ENCODE measurements at places on chromosomes 3 and 15. TPM values are rescaled to one million over a fixed set of nuclear protein-coding genes. Genes with fewer than 3 reads are reported as not detected.

GRCh38 chr3:5657106-5657505 is 469.6 kb downstream of the EDEM1 start:
- no peak overlapping the region for H3K4me3 ChIP-seq
- H3K4me1 ChIP-seq = no peaks in the 10 kb centered on the region
- H3K36me3 ChIP-seq = no peaks in the 10 kb centered on the region
- no peak overlapping the region for H3K27ac ChIP-seq

DNA sequence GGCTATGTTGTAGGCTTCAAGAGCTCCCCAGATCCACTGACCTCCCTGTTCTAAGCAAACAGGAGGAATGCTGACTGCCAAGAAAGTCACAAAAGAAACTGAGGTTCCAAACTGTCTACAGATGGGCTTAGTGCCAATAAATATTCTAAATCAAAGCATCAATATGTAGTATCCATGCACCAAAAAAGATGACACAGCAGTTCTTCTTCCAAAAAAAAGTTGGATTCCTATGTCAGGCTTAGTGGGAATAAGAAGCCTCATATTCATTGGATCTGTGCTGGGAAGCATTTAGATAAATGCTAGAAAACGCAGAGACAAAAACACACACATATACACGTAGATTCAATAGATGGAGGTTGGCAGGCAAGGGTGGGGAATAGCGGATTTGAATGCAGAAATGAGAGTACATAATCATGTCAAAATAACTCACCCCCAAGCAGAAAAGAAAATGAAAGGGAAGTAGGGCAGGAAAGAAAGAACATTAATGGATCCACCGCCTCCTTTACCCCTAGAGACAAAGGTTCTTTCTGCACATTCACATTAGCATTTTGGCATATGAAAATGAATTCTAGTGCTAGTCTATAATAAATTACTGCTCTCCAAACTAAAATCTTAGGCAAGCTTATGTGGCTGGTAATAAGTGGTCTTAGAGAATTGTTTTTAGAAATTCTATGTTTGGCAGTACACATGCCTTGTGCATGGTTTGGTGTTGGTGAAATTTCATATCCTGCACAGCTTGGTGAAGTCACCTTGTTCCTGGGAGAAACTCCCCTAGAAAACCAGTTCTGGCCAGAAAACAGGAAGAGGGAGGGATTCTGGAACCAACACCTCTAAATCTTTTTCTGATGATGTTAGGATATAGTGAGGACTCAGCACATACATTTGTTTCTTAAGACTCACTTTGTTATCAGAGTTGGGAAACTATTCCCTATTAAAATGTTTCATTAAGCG is 283.4 kb downstream of the LSAMP start:
- DNase-seq = no peak
- no peak overlapping the region for H3K4me3 ChIP-seq
- no peak overlapping the region for H3K27ac ChIP-seq
- no peaks in the 10 kb centered on the region for H3K4me1 ChIP-seq
- H3K36me3 ChIP-seq = no peaks in the 10 kb centered on the region
- no peaks in the 10 kb centered on the region for H3K27me3 ChIP-seq

GRCh38 chr3:159947220-159947619 is 41.4 kb upstream of the IL12A start:
- H3K27ac ChIP-seq = no peak overlapping the region
- no peaks in the 10 kb centered on the region for H3K27me3 ChIP-seq
- no peak overlapping the region for H3K4me3 ChIP-seq
- no peak for DNase-seq
- no peaks in the 10 kb centered on the region for H3K4me1 ChIP-seq

GRCh38 chr3:99901200-99901926 is 83.7 kb downstream of the CMSS1 start:
- no peaks in the 10 kb centered on the region for H3K36me3 ChIP-seq
- peaks cover 15% of the 10 kb centered on the region for H3K4me1 ChIP-seq
- peak overlapping the region; percentile 16 for H3K27ac ChIP-seq

- DNase-seq = no peak
- no peaks in the 10 kb centered on the region for H3K27me3 ChIP-seq
- H3K36me3 ChIP-seq = no peaks in the 10 kb centered on the region
These were observed 87.9 kb downstream of the CHST2 start for GRCh38 chr3:143207338-143207961.

GRCh38 chr3:11583638-11584046 is 60.1 kb downstream of the VGLL4 start:
- H3K27me3 ChIP-seq = no peaks in the 10 kb centered on the region
- no peak overlapping the region for H3K4me3 ChIP-seq
- H3K27ac ChIP-seq = no peak overlapping the region
- no peaks in the 10 kb centered on the region for H3K36me3 ChIP-seq
- DNase-seq = no peak

GRCh38 chr3:105752791-105753415 is 115.9 kb downstream of the CBLB start:
- H3K4me3 ChIP-seq = no peak overlapping the region
- H3K4me1 ChIP-seq = peaks cover 7% of the 10 kb centered on the region
- no peaks in the 10 kb centered on the region for H3K36me3 ChIP-seq
- no peak overlapping the region for H3K27ac ChIP-seq
- no peaks in the 10 kb centered on the region for H3K27me3 ChIP-seq

GRCh38 chr15:36694574-36694973 is 115.1 kb downstream of the CDIN1 start:
- no peaks in the 10 kb centered on the region for H3K27me3 ChIP-seq
- no peaks in the 10 kb centered on the region for H3K36me3 ChIP-seq
- H3K27ac ChIP-seq = no peak overlapping the region
- no peak overlapping the region for H3K4me3 ChIP-seq
- no peaks in the 10 kb centered on the region for H3K4me1 ChIP-seq

DNA sequence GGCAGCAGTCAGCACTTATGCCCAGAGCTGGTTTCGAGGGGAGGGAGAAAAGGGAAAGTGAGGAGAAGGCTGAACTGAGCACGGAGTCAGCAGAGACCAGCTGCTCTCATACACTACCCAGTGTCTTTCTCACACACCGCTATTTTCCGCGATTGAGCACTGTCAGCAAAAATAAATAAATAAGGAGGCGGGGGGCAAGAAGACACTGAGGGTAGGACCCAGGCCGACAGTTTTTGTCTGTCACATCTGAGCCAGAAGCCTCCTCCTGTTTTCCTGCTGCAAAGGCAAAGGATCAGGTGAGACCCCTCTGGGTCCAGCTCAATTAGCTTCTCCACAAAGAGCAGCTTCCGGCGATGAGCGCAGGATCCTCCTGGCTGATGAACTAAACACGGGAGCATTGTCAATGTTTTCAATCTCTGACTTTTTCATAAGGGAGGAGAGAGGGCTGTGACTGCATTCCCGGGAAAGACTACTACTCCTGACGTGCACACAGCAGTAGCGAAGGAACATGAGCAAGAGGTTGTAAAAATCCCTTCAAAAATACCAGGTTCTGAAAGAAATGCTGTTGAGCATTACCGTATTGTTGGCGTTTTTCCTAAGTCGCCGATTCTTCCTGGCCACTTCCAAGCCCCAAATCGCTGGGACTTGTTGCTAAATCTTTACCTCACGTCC is 1.3 kb downstream of the FRMD5 start:
- no peaks in the 10 kb centered on the region for H3K36me3 ChIP-seq
- H3K4me1 ChIP-seq = peaks cover 23% of the 10 kb centered on the region
- H3K27me3 ChIP-seq = peaks cover 62% of the 10 kb centered on the region
- H3K4me3 ChIP-seq = peak overlapping the region; percentile 52

GRCh38 chr3:186506857-186507256 is 37.3 kb downstream of the CRYGS start:
- no peak overlapping the region for H3K4me3 ChIP-seq
- DNase-seq = no peak
- no peak overlapping the region for H3K27ac ChIP-seq
- no peaks in the 10 kb centered on the region for H3K27me3 ChIP-seq
- no peaks in the 10 kb centered on the region for H3K4me1 ChIP-seq

- no peaks in the 10 kb centered on the region for H3K36me3 ChIP-seq
- DNase-seq = no peak
- no peaks in the 10 kb centered on the region for H3K4me1 ChIP-seq
These were observed 143.5 kb upstream of the SOX2 start for GRCh38 chr3:181568248-181568647.

- no peak overlapping the region for H3K4me3 ChIP-seq
- peaks cover 4% of the 10 kb centered on the region for H3K4me1 ChIP-seq
- peaks cover 10% of the 10 kb centered on the region for H3K36me3 ChIP-seq
- DNase-seq = no peak
These were observed 52.8 kb downstream of the RASA2 start for GRCh38 chr3:141539431-141540187.

GRCh38 chr3:133662278-133662651 is 524 bp upstream of the TOPBP1 start:
- no peaks in the 10 kb centered on the region for H3K27me3 ChIP-seq
- peaks cover 19% of the 10 kb centered on the region for H3K36me3 ChIP-seq
- peaks cover 27% of the 10 kb centered on the region for H3K4me1 ChIP-seq
- peak overlapping the region; percentile 85 for H3K4me3 ChIP-seq

DNA sequence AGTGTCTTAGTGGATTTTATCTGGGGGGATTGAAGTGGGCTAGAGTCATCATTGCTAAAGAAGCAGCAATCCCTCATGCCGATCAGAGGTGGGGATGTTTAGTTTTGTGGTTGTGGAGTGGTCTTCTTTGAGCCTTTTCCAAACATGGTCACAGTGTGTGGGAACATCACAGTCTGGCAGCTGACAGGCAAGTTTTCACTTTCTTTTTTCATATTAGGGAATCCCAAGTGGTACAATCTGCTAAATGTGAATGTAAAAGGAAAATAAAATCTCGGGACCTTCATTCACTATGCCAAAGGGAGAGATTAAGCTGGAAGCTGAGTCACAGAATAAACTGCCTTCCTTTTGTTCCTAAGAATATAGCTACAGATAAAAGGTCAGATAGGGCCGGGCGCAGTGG is 10.4 kb upstream of the CX3CR1 start:
- no peaks in the 10 kb centered on the region for H3K27me3 ChIP-seq
- H3K27ac ChIP-seq = peak overlapping the region; percentile 12
- DNase-seq = no peak
- H3K36me3 ChIP-seq = no peaks in the 10 kb centered on the region
- H3K4me3 ChIP-seq = no peak overlapping the region

GRCh38 chr3:155019575-155019974 is 60.5 kb upstream of the MME start:
- no peak for DNase-seq
- H3K36me3 ChIP-seq = no peaks in the 10 kb centered on the region
- H3K4me1 ChIP-seq = peaks cover 9% of the 10 kb centered on the region
- no peaks in the 10 kb centered on the region for H3K27me3 ChIP-seq

GRCh38 chr15:74725845-74726773 is 781 bp upstream of the CYP1A1 start:
- H3K4me3 ChIP-seq = peak overlapping the region; percentile 75
- peaks cover 17% of the 10 kb centered on the region for H3K4me1 ChIP-seq
- peak; percentile 74 for DNase-seq
- H3K27me3 ChIP-seq = peaks cover 10% of the 10 kb centered on the region
- H3K36me3 ChIP-seq = no peaks in the 10 kb centered on the region

- no peaks in the 10 kb centered on the region for H3K27me3 ChIP-seq
- H3K36me3 ChIP-seq = no peaks in the 10 kb centered on the region
- no peak overlapping the region for H3K27ac ChIP-seq
- DNase-seq = no peak
These were observed 37.5 kb downstream of the CTDSPL start for GRCh38 chr3:37899101-37899707.

DNA sequence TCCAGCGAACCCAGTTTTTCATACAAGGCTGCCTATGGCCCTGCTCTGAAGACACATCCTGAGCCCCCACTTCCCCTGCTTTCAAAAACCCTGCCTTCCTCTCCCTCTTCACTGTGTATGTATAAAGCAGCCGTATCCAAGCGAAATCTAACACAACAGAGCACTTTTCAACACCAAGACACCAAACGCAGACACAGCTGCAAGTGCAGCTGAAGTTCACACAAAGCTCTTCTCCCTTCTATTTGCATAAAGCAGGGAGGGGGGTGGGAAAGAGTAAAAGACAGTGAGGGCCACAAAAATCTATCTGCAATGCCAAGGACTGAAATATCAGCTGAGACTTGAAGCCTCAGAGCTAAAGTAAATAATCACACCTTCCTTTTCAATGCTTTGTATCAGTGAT is 35.1 kb upstream of the CSPG5 start:
- no peaks in the 10 kb centered on the region for H3K27me3 ChIP-seq
- H3K36me3 ChIP-seq = peaks cover 53% of the 10 kb centered on the region
- no peak for DNase-seq
- H3K27ac ChIP-seq = no peak overlapping the region
- H3K4me3 ChIP-seq = no peak overlapping the region

DNA sequence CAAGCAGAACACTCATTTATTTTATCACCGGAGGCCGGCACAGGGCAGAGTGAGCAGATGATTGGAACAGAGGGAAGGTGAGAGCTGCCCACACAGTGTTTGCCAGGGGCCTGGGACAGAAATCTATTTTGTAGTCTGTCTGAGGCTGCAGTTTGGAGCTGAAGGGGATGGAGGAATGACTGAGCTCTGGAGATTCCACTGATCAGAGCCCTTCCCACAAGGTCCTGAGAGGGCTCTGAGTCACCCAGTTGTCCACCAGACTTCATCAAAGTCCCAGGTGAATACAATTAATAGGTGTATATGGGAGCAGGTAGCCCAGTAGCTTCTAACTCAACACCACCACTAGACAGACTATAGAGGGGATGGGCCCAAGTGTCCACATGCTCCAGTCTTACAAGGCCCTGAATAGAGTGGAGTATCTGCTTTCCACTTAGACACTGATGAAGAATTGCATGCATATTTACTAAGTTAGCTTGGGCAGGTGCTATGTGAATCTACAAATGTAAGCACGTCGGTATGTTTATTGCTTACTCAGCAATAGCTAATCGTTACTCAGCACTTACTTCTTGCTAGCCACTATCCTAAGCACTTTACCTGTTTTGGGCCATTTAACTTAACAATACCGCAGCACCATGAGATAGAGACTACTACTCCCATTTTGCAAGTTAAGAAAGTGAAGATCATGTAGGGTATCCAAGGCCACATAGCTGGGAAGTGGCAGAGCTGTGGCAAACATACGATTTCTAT is 2.7 kb upstream of the STARD5 start:
- no peak overlapping the region for H3K4me3 ChIP-seq
- peaks cover 21% of the 10 kb centered on the region for H3K4me1 ChIP-seq
- no peak for DNase-seq

DNA sequence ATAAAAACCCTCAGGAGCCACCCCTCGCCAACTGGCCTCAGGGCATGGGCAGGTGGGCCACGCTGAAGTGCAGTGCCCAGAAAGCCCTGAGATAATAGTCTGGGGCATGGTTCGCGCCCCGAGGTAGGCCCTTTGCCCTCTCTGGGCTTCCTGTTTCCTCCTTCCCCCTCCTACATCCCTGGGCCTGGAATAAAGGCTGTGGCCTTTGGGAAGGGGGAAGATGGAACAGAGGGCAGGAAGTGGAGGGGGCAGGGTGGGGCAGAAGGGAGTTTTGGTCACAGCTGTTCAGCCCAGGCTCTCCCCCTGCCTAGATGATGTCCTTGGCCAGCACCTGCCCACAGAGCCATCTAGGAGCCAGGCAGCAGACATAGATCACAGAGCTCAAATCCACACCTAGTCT is 11.3 kb downstream of the CSRNP1 start:
- peaks cover 61% of the 10 kb centered on the region for H3K4me1 ChIP-seq
- H3K27ac ChIP-seq = peak overlapping the region; percentile 79
- H3K4me3 ChIP-seq = no peak overlapping the region
- no peaks in the 10 kb centered on the region for H3K27me3 ChIP-seq

GRCh38 chr3:141853081-141853601 is 23.3 kb upstream of the ATP1B3 start:
- DNase-seq = no peak
- H3K4me1 ChIP-seq = peaks cover 18% of the 10 kb centered on the region
- H3K27ac ChIP-seq = peak overlapping the region; percentile 39
- H3K36me3 ChIP-seq = no peaks in the 10 kb centered on the region

The FOXB1 gene
- total RNA-seq = not detected

The HRG gene
- not detected for total RNA-seq

The IL12A gene
- 2.9 TPM for total RNA-seq

The TRANK1 gene
- 36.9 TPM for total RNA-seq

The THAP10 gene
- total RNA-seq = 2.4 TPM

The AZI2 gene
- 109 TPM for total RNA-seq

The OR5H14 gene
- total RNA-seq = not detected

The NDUFB4 gene
- 100 TPM for total RNA-seq

The APOD gene
- total RNA-seq = 91.6 TPM

The ZPLD1 gene
- total RNA-seq = not detected

The LCTL gene
- total RNA-seq = not detected

The CCR3 gene
- total RNA-seq = not detected
